CD8-positive, alpha-beta T cell (primary cell): ENCODE measurements at places on chromosomes 11 and 22.

GRCh38 chr11:16178273-16178672 lies 178.1 kb downstream of the SOX6 start:
- no peak for DNase-seq

DNA sequence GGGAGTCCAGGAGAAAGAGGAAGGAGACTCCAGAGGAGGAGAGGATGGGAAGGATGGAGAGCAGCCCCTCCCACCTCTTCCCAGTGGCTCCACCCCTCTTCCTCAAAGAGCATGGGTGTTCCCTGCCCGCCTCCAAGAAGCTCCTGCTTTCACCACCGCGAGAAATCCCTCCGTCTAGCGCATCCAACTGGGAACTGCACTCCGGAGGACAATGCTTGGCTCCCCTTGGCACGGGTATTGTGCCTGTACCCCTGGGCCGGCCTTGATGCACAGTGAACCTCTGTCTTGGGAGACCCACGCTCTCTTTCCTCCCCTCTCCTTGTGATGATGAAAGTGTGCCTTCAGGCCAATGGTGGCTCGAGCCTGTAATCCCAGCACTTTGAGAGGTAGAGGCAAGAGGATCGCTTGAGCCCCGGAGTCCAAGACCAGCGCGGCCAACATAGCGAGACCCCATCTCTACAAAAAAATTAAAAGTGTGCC lies 14.9 kb upstream of the ADA2 start:
- DNase-seq: no peak

- no peak for DNase-seq
Observed at GRCh38 chr11:75616281-75616680, 52.6 kb downstream of the MAP6 start.

DNA sequence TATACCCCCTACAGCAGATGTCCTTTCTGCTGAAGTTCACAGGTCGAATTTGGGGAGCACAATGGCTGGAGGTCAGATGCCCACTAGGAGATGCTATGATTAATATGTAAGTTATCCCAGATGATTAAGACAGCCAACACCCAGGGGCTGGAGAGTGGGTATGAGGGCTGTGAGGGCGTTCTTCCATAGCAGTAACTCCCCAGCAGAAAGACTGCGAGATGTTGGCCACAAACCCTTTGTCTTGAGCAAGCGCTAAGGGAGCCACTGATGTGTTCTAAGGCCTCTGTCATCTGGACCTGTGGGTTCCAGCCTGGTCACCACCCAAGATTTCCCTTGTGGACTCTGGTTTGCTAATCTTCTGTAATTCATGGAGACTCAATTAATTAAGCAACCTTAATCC lies 77.6 kb downstream of the BMAL1 start:
- DNase-seq: no peak

GRCh38 chr11:117239295-117239694 lies 6.8 kb downstream of the RNF214 start:
- DNase-seq: no peak

GRCh38 chr11:2752204-2752770 lies 52.5 kb upstream of the KCNQ1OT1 start:
- no peak for DNase-seq

DNA sequence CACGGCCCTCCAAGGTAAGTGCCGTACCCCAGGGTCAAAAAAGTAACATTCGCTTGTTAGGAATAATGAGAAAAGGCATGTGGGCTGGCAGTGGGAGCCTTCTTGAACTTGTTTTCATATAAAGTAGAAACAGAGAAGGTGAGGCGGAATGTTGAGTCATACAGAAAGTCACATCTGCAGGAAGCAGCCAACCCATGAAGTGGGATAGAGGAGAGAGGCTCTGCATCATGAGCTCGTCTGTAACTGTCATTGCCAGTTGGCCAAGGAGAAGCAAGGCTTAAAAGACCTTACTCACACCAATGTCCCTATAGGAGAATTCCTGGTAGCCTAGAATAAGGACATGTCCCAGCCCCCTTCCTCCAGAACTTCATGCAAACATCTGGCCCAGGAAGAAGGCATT lies 253.3 kb downstream of the BUD13 start:
- no peak for DNase-seq

GRCh38 chr11:40302669-40303068 lies 1156.8 kb downstream of the LRRC4C start:
- no peak for DNase-seq

DNA sequence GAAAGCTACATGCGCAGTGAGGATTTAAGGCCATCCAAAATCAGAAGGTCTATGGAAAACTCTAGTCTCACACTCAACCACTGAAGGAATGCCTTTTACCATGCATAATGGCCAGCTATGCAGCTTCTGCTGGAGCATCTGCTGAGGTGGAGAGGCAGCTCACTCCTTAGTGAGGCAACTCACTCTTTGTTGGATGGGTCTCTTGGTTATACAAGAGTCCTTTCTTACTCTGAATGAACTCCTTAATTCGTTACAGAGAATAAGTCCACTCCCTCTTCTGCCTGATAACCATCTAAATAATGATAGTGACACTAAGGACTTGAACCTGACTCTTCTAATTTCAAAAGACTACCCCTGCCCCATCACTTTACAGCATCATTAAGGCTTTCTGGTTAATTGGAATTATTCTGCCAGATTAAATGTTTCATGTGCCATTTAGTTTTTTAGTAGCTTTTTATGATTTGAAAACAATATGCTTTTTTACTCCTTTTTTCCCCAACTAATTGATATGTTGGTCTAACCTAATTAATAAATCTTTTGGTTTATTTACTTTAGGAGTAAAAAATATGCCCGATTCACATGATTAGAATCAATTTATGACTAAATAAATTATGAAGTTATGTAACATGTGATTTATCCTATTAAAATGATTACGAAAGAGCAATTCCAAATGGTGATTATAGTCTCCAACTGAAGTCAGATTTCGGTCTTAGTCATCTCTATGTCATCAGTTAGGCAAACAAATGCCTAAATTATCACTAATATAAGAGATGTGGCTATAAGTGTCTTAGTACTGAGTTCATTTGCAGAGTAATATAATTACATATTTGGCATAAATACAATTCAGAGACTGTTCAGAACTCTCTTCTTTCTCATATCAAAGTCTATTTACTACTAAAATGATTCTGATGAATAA lies 286.7 kb upstream of the CCDC90B start:
- DNase-seq: no peak

DNA sequence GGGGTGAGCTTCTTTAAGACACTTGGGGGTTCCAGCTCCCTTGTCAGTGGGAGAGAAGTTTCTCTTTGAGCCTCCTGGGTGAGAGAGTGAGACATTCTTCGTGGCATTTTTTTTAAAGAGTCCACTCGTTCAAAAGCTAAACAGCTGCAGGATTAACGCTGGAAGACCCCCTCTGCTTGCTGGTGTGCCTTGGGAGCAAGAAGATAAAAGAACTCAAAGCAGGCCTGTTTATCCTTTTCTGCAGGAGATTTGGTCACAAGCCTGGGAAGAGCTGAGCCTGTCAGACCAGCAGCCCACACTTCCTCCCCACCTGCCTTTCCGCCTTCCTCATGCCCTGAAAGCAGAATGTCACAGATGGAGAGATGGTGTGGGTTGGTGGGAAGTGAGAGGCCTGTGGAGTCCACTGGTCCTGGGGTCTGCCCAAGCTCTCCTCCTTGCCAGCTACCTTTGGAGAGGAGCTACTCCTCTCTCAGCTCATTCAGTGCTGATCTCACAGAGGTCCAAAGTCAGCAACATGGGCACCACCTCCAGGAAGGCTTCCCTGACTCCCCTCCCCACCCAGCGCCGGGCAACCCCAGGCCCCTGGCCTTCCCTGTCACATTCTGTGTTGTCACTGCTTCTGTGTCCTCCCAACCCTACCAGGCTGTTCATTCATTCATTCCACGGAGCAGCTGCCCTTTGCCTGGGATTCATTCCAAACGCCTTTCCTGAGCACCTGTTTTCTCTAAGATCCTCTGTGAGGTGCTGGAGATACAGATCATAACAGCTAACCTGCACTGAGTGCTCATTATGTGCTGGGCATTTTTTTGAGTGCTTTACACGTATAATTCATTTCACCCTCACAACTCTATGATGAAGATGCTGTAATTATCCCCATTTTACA lies 6.7 kb downstream of the GDPD5 start:
- no peak for DNase-seq

- DNase-seq: no peak
Observed at GRCh38 chr22:38420734-38421133, 34.3 kb downstream of the KCNJ4 start.

DNA sequence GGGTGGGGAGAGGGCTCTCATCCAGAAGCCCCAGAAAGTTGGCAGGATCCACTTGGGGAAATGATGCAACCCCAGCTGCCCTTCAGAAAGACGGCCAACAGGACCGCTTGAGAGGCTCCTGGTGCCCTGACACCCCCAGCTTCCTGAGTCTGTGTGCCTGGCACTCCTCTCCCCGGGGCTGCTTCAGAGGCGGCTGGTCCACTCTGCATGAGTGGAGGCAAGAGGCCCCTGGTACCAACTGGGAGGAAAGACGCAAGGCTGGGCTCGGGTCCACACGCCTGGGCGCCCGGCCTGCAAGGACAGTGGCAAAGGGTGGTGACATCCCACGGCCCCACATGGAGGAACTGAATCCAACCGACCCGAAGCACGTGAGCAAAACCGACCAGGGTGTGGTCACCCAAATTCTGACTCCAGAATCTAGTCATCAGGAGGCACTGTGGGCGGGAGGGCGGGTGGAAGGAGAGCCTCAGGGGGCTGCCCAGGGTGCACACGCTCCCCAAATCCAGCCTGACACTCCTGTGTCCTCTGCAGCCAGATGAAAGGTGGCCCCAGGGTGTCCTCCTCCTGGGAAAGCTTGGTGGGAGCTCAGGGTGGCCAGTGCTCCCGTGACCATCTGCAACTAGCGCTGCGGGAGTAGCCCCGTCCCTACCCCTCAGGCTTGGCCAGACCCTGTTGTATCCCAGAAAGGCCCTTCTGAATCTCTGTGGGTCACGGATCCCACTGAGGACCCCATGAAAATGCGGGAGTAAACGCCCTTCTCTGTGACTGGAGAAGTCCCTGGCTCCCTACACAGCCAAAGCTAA lies 3.7 kb downstream of the RNH1 start:
- DNase-seq: no peak

- DNase-seq: no peak
Observed at GRCh38 chr11:104404231-104405175, 240.6 kb upstream of the PDGFD start.

DNA sequence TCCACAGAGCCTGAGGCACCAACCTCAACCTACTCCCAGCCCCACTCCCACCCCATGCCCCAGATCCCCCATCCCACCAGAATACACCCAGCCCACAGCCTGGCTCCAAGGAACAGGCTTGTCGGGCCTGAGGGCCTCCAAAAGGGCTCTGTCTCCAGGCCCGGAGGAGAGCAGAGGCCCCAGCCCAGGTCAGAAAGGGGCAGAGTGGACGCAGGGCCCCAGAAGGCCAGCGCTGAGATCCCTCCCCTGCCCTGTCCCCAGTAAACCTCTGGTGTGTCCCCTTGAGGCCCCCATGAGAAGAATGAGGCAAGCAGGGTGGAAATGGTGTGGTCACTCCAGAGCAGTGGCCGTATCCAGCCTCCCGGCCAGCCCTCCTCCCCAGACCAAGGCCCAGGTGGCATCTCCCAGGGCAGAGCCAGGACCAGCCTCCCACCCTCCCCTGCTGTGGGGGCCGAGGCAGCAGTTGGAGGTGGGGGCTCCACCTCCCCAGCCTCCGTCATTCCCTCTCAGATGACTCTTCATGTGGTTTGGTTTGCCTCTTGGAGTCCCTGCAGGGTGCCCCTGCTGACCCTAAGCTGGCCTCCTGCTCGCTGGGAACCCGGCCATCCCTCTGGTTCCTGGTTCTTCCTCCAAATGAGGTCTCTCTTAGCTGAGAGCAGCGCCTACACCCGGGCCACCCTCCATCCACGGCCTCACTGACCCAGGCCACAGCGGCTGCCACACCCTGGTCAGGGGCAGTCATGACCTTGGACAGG lies 195.0 kb downstream of the IGLL1 start:
- no peak for DNase-seq

- no peak for DNase-seq
Observed at GRCh38 chr11:121225382-121225781, 67.2 kb upstream of the SC5D start.

DNA sequence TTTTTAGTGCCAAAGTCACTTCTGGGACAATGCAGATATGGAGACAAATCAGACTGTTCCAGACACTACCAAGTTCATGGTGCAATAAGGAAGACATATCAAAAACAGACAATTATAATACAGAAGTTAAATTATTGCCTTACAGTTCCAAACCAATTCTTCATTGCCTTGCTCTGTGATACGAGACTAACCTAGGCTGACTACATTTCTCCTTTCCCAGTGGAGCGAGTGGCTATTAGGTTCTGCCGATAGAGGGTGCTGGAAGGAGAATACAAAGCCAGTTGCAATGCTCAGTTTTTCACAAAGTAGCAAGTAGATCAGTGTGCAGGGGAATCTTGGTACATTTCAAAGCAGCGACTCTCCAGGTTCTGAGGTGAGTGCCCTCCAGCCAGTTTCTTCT lies 67.8 kb downstream of the FAM168A start:
- no peak for DNase-seq

- no peak for DNase-seq
Observed at GRCh38 chr11:82577246-82577645, 156.4 kb downstream of the FAM181B start.

DNA sequence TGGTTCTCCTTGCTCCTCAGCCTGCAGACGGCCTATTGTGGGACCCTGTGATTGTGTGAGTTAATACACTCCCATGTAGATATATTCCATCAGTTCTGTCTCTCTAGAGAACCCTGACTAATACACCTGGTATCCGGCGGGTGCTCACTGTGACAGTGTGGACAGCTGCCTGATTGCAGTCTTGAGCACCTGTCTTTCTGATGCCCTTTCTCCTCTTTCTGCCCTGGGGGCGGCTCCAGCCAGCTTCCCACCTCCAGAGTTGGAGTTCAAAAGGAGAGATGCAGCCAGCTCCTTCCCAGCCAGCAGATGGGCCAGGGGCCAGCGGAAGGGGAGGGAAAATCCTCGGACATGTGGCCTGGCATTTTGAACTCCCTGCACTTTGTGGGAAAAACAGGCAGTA lies 15.0 kb downstream of the SMIM38 start:
- DNase-seq: no peak

GRCh38 chr11:130112071-130112830 lies 42.6 kb downstream of the APLP2 start:
- DNase-seq: no peak

DNA sequence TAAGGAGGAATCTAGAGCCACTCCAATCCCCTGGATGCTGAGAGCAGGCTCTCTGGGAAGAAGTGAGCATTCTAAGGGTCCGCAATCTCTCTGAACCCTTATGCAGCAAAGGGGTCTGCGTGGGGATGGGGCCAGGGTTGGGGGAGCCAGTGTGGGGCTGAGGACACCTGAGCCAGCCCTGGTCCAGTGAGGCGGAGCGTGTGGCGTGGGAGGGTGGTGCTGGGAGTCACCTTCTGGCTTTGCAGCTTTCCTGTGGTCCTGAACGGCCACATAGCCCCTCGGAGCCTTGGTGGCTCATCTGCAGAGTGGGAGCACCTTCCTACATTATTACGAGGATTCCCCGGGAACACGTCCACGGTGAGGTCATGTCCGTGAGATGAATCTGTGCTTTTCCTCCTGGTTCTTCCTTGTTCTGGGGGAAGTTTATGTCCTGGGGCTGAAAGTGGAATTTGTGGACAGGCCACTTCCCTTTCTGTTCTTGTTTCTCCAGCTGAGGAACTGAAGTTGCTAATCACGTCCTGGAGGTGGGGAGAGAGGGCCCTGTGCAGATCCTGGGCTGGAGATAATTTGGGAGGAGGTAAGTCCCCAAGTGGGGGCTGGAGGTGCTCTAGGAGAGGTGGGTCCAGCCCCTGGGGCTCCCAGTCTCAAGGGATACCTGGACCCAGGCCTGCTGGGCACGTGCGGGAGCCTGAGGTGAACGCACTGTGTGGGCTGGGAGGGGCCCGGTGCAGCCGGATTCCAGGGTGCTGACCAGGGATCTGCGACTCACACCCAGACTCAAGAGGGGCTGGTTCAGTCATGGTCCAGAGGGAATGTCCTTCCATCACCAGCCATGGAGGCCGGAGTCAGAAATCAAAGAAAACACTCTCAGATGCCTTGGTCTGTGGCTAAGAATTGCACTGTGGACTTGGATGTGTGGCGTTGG lies 6.1 kb downstream of the MRGPRE start:
- no peak for DNase-seq
